ENCODE measurements at places on chromosomes 5 and 9.

GRCh38 chr9:127927201-127927987 is 3.2 kb downstream of the PIP5KL1 start:
- DNase-seq: peak; percentile 79

GRCh38 chr5:11407556-11408145 is 496.6 kb downstream of the CTNND2 start:
- DNase-seq: no peak

DNA sequence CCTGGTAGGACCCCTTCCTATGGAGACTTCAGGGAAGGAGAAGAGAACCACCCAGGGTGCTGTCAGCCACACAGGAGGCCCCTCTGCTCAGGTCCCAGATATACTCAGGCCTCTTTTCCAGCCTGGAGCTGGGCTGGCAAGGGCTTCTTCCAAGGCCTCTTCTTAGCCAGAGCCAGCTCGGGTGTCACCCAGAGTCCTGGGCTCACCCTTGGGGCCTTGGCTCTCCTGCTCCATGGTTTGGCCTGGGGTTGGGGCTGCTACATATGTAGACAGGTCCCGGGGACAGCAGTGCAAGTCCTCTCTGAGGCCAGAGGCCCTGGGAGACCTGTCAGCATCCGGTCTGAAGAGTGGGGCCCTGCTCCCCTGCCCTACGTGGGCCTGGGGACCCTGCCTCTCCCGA is 22.8 kb downstream of the PAEP start:
- DNase-seq: no peak

DNA sequence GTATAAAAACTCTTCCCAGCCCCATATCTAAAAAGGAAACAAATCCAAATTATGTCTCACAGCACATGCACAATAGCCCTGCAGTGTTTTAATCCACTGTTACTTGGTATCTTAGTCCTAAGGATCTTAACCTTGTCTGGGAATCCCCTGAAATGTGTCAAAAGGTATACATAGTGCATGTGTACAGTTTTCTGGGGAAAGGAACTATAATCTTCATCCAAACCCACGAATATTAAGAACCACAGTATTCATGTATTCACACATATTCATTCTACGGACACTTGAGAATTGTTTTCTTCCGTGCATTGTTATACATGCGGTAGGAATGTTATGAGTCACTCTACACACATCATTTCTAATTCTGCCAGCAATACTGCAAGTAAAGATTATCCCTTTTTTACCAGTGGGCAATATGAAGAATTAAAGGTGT is 47.8 kb upstream of the SNX2 start:
- DNase-seq: no peak

GRCh38 chr5:50832657-50833284 is 166.3 kb downstream of the PARP8 start:
- DNase-seq: no peak

DNA sequence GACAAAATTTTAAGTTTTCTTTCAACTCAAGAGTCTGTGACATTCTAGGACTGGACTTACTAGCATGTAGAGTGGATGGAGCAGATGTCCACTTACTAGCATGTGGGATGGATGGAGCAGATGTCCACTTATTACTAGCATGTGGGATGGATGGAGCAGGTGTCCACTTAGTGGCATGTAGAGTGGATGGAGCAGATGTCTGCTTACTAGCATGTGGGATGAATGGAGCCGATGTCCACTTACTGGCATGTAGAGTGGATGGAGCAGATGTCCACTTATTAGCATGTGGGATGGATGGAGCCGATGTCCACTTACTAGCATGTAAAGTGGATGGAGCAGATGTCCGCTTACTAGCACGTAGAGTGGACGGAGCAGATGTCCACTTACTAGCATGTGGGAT is 2.4 kb downstream of the SLC36A1 start:
- DNase-seq: no peak

DNA sequence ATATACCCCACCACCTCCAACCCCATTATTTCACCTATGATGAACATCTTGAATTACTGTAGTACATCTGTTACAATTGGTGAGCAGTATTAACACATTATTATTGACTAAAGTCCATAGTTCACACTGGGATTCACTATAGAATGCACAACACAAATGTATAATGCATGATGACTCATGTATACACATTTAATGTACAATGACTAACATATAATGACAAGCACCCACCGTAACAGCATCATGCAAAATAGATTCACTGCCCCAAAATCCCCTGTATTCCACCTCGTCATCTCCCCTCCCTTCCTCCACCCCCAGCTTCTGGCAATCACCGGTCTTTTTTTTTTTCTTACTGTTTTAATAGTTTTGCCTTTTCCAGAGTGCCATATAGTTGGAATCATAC is 47.1 kb upstream of the NEK6 start:
- no peak for DNase-seq

- no peak for DNase-seq
Observed at GRCh38 chr5:150734579-150735384, 24.0 kb downstream of the DCTN4 start.

GRCh38 chr5:14593326-14594021 is 11.9 kb downstream of the OTULINL start:
- no peak for DNase-seq

DNA sequence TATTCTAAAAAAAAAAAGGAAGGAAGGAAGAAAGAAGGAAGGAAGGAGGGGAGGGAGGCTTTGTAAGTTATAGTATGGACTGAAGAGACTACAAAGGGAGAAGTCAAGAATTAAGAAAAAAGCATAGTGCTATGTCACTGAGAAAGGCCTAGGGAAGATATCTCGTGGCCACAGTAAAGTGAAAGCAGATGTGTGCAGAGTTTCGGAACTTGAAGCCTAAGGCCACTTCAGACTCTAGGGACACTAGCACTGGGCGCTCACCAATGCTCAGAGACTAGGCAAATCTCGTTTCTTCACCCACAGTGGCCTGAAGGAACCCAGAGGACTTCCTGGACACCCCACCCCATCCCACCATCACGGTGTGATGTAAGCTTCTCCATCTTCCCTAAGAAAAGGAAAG is 181.4 kb upstream of the TRPM3 start:
- no peak for DNase-seq

- DNase-seq: no peak
Observed at GRCh38 chr5:52623291-52623690, 164.4 kb upstream of the ITGA1 start.

DNA sequence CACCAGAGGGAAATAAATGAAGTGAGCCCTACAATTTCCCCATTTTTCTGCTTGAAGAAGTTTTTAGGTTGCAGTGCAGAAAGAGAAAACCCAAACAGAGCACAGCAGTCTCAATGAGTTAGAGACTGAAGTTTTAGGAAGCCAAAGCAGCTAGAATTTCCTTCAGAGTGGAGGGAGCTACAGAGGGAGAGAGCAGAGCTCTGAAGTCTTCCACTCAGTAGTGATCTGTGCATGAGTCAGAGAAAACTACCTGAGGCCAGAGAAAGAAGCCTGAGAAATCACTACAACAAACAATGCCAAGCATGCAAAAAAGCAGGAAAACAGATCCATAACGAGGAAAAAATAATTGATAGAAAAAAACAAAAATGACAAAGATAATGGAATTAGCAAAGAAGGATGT is 17.9 kb upstream of the NDUFB6 start:
- DNase-seq: no peak

- DNase-seq: no peak
Observed at GRCh38 chr5:167993771-167994170, 297.7 kb upstream of the WWC1 start.

- DNase-seq: no peak
Observed at GRCh38 chr9:97900738-97901565, 21.3 kb downstream of the TRMO start.

DNA sequence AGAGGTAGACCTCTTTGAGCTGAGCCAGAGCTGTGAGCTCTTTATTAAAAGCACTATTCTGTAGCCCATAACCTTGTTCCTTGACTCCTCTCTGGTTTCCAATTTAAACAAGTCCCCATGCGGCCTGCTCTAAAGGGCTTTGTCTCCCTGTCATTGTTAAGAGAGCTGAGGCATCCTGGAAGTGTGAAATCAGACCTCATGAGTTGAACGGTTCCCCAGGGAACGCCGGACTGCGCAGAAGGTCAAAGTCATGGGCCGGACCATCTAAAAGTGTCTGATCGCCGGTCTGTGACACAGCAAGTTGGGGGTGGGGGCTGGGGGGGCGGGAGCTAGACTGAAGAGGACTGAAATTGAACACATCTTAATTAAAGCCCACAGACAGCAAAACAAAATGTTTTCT is 265.8 kb downstream of the SLF1 start:
- no peak for DNase-seq

DNA sequence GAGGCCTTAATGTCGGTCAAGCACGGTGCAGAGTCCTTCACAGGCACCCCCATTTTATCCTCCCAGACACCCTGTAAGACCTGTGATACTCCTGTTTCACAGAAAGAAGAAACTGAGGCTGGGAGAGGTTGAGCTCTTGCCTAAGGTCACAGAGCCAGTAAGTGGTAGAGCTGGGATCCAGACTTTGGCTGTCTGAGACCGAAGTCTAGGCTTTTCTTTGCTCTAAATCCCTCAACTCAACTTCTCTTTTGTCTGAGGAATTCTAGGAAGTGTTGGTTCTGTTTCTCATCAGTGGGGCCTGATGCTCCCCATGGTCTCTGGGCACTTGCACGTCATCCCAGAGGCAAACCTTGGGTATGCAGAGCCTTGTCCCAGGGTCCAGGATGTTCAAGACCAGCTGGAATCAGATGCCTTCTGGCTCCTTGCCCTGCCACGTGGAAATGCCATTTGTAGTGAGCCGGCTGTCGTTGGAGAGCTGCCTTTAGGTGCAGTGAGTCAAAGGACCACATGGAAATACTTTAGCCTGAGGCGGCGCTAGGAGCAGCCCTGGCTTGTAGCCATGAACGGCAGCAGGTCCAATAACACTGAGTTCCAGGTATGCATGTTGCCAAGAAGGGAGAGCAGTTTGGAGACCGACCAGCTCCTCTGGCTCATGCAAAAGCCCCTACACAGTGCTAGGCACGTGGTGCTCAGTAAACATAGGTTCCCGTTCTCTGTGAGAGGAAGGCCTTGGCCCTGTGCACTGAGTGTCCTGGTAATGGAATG is 9.2 kb downstream of the DCANP1 start:
- DNase-seq: no peak
